CD14-positive monocyte (primary cell): ENCODE measurements at places on chromosomes 6 and 20. TPM values are rescaled to one million over a fixed set of nuclear protein-coding genes. Genes with fewer than 3 reads are reported as not detected.
A peak's percentile ranks its signal among the peaks of the same experiment; 100 is the strongest.

The GPR6 gene
- not detected for polyA plus RNA-seq

The TINAG gene
- polyA plus RNA-seq = not detected

The ELOVL2 gene
- polyA plus RNA-seq = not detected

The SRSF12 gene
- not detected in 2 replicates for polyA plus RNA-seq

The HMGCLL1 gene
- polyA plus RNA-seq = not detected

The RBBP8NL gene
- polyA plus RNA-seq = not detected in 2 replicates

The SNAI1 gene
- 53.2 and 181 TPM in 2 replicates for polyA plus RNA-seq

- H3K4me1 ChIP-seq = no peaks in the 10 kb centered on the region
- H3K4me3 ChIP-seq = no peak overlapping the region
- no peaks in the 10 kb centered on the region for H3K36me3 ChIP-seq
- no peak overlapping the region for H3K27ac ChIP-seq
- DNase-seq = no peak
- H3K27me3 ChIP-seq = no peaks in the 10 kb centered on the region
These were observed 631.1 kb downstream of the PKHD1 start for GRCh38 chr6:51456282-51456681.

GRCh38 chr6:35573495-35574110 is 60.9 kb upstream of the TULP1 start:
- no peaks in the 10 kb centered on the region for H3K27me3 ChIP-seq
- no peak for DNase-seq
- peaks cover 54% of the 10 kb centered on the region for H3K36me3 ChIP-seq
- H3K4me1 ChIP-seq = no peaks in the 10 kb centered on the region
- H3K27ac ChIP-seq = no peak overlapping the region

- DNase-seq = no peak
- H3K27me3 ChIP-seq = no peaks in the 10 kb centered on the region
- peaks cover 20% of the 10 kb centered on the region for H3K4me1 ChIP-seq
- H3K36me3 ChIP-seq = no peaks in the 10 kb centered on the region
- no peak overlapping the region for H3K27ac ChIP-seq
- no peak overlapping the region for H3K4me3 ChIP-seq
These were observed 80.5 kb upstream of the SYNDIG1 start for GRCh38 chr20:24388828-24389380.

GRCh38 chr6:83068616-83069015 is 1.1 kb downstream of the DOP1A start:
- no peak for DNase-seq
- peak overlapping the region; percentile 83 for H3K27ac ChIP-seq
- H3K27me3 ChIP-seq = no peaks in the 10 kb centered on the region
- peak overlapping the region; percentile 88 for H3K4me3 ChIP-seq
- no peaks in the 10 kb centered on the region for H3K36me3 ChIP-seq

DNA sequence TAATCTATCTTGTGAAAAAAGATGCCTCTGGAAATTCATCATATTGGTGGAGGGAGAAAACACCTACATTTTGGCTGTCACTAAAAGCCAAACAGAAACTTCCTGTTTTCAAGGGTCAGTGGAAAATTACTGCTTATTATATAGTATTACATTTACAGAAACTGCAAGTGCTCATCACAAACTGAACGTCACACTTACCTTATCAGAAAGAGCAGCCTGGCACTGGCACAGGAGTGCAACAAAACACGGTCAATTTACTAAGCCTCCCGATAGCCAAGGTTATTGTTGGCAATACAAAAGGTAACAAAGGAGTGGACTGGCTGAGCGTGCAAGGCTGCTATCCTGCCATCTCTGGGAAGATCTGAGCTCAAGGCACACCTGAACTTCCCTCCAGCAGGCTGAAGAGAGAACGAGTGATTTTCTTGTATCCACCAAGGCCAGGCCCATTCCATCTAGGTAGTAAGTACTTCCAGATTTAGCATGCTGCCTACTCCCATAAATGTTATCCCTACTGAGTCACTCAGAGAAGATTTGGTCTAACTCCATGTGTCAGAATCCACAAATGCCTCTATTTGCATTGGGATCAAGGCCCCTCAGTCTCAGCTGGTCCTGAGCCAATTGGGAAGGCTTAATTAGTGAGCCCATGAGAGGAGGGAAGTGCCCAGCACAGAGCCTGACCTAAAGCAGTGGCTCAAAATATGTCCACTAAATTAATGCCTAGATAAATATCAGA is 399.8 kb downstream of the BTBD9 start:
- no peak overlapping the region for H3K4me3 ChIP-seq
- no peaks in the 10 kb centered on the region for H3K27me3 ChIP-seq
- no peak for DNase-seq

- no peaks in the 10 kb centered on the region for H3K36me3 ChIP-seq
- H3K4me1 ChIP-seq = no peaks in the 10 kb centered on the region
- H3K27me3 ChIP-seq = no peaks in the 10 kb centered on the region
- H3K4me3 ChIP-seq = no peak overlapping the region
- no peak for DNase-seq
These were observed 741.3 kb downstream of the DOK5 start for GRCh38 chr20:55216525-55217242.

GRCh38 chr20:3937618-3938017 is 48.4 kb downstream of the PANK2 start:
- H3K27ac ChIP-seq = no peak overlapping the region
- peaks cover 68% of the 10 kb centered on the region for H3K36me3 ChIP-seq
- H3K4me1 ChIP-seq = peaks cover 17% of the 10 kb centered on the region

DNA sequence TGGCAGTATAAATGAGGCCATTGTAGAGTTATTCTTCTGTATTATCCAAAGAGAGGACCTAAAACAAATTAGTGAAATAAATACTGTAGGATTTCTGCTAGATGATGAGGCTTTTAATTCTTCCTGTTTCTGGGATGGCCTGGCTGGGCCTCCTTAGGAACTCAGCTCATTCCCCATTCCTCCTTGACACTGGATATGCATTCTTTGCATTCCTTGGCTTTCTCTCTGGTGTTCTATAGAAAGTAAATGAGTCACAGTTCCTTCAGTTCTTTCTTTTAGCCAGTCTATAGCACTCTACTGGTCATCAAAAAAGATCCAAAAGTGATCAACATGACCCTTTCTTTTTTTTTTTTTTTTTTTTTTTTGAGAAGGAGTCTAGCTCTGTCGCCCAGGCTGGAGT is 8.6 kb downstream of the OR10C1 start:
- no peaks in the 10 kb centered on the region for H3K4me1 ChIP-seq
- no peak for DNase-seq
- no peak overlapping the region for H3K4me3 ChIP-seq
- H3K27me3 ChIP-seq = no peaks in the 10 kb centered on the region
- H3K27ac ChIP-seq = no peak overlapping the region

GRCh38 chr6:168525114-168525513 is 84.1 kb downstream of the SMOC2 start:
- no peak overlapping the region for H3K4me3 ChIP-seq
- H3K36me3 ChIP-seq = no peaks in the 10 kb centered on the region
- H3K4me1 ChIP-seq = no peaks in the 10 kb centered on the region
- DNase-seq = no peak
- H3K27me3 ChIP-seq = no peaks in the 10 kb centered on the region
- no peak overlapping the region for H3K27ac ChIP-seq

- DNase-seq = no peak
- no peak overlapping the region for H3K4me3 ChIP-seq
- no peaks in the 10 kb centered on the region for H3K36me3 ChIP-seq
- no peaks in the 10 kb centered on the region for H3K27me3 ChIP-seq
- H3K27ac ChIP-seq = no peak overlapping the region
- H3K4me1 ChIP-seq = no peaks in the 10 kb centered on the region
These were observed 8.0 kb upstream of the TSHZ2 start for GRCh38 chr20:52964131-52964530.

DNA sequence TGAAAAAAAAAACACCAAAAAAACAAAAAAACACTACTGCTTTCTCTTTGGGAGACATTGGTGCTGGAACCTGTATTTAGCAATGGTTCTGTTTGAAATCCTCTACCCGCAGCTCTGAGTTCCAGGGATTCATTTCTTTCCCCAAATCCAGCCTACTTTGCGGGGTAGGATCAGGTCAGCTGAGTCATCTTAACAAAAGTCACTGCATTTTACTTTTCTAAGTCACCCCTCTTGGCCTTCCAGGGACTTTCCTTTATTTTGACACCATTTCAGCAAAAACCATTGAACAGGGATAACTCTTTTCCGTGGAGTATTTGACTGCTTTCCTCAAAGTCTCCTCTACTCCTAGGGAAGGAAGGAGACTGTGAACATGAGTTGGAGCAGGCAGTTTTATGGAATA is 837.6 kb downstream of the MAFB start:
- H3K4me1 ChIP-seq = no peaks in the 10 kb centered on the region
- H3K27me3 ChIP-seq = no peaks in the 10 kb centered on the region
- no peak for DNase-seq
- no peaks in the 10 kb centered on the region for H3K36me3 ChIP-seq

GRCh38 chr20:62830821-62831220 is 14.0 kb downstream of the COL9A3 start:
- peak; percentile 2 for DNase-seq
- H3K4me3 ChIP-seq = no peak overlapping the region
- H3K36me3 ChIP-seq = no peaks in the 10 kb centered on the region
- H3K27me3 ChIP-seq = no peaks in the 10 kb centered on the region

GRCh38 chr6:30613251-30614043 is 3.6 kb downstream of the PPP1R10 start:
- peaks cover 42% of the 10 kb centered on the region for H3K36me3 ChIP-seq
- peak overlapping the region; percentile 100 for H3K4me3 ChIP-seq
- H3K4me1 ChIP-seq = peaks cover 24% of the 10 kb centered on the region
- H3K27ac ChIP-seq = peak overlapping the region; percentile 99
- H3K27me3 ChIP-seq = no peaks in the 10 kb centered on the region

GRCh38 chr6:31158863-31159855 is 770 bp downstream of the TCF19 start:
- peak overlapping the region; percentile 56 for H3K27ac ChIP-seq
- peak overlapping the region; percentile 92 for H3K4me3 ChIP-seq
- DNase-seq = no peak
- H3K36me3 ChIP-seq = peaks cover 27% of the 10 kb centered on the region

- no peaks in the 10 kb centered on the region for H3K36me3 ChIP-seq
- no peak overlapping the region for H3K4me3 ChIP-seq
- H3K4me1 ChIP-seq = no peaks in the 10 kb centered on the region
These were observed 122.2 kb downstream of the RFPL4B start for GRCh38 chr6:112469306-112469705.

GRCh38 chr6:142322504-142323198 is 20.8 kb downstream of the ADGRG6 start:
- no peaks in the 10 kb centered on the region for H3K4me1 ChIP-seq
- no peaks in the 10 kb centered on the region for H3K27me3 ChIP-seq
- H3K36me3 ChIP-seq = no peaks in the 10 kb centered on the region
- no peak overlapping the region for H3K27ac ChIP-seq

DNA sequence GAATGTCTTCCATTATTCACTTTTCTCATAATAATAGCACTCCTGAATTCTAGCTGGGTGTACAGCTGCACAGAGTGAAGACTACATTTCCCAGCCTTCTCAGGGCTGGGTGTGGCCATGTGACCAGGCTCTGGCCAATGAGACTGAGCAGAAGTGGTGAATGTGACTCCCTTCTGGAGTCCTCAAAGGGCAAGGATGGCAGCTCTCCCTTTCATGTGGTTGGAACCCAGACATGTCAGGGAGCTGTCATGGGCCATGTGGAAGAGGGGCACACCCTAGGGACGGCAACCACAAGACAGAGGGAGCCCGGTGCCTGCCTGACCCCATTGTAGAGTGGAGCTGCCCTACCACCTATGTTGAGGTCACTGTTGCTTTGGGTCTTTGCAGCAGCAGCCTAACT is 312.8 kb upstream of the SULF2 start:
- H3K4me3 ChIP-seq = no peak overlapping the region
- no peaks in the 10 kb centered on the region for H3K4me1 ChIP-seq
- no peaks in the 10 kb centered on the region for H3K27me3 ChIP-seq
- no peaks in the 10 kb centered on the region for H3K36me3 ChIP-seq
- no peak overlapping the region for H3K27ac ChIP-seq

DNA sequence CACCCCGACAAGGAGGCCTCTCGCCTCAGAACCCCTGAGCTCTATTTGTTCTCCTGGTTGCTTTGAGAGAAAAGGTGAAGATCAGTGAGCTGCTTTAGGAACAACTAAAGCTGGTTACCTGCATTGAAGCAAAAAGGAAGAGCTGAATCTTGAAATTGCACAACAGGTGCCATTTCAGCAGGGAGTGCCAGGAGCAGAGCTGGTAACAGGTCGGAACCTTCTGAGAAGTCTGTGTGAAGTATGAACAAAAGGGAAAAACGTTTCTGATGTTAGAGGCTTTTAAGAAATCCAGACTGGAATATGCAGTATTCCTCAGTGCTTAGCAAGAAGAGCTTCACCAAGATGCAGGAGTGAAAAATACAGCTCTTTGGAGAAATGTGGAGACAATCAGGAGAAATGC is 164.0 kb downstream of the TMEM242 start:
- no peak overlapping the region for H3K27ac ChIP-seq
- H3K27me3 ChIP-seq = no peaks in the 10 kb centered on the region
- H3K36me3 ChIP-seq = peaks cover 65% of the 10 kb centered on the region
- DNase-seq = no peak

DNA sequence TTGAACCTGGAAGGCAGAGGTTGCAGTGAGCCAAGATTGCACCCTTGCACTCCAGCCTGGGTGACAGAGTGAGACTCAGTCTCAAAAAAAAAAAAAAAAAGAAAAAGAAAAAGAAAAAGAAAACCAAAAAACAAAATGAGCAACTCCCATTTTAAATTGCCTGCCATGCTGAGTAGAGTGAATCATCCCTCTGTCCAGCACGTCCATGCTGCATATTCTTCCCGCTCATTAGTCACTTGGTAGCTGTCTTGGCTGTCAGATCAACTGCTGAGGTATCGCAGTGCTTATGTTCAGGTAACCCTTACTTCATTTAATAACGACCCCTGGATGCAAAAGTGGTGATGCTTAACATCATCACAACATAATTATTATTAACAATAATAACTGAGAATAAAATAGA is 72.6 kb upstream of the RNF24 start:
- H3K36me3 ChIP-seq = no peaks in the 10 kb centered on the region
- H3K4me1 ChIP-seq = peaks cover 75% of the 10 kb centered on the region
- H3K27me3 ChIP-seq = no peaks in the 10 kb centered on the region
- no peak overlapping the region for H3K27ac ChIP-seq
- no peak overlapping the region for H3K4me3 ChIP-seq
- peak; percentile 33 for DNase-seq

GRCh38 chr20:34922654-34923381 is 32.8 kb downstream of the GSS start:
- peaks cover 89% of the 10 kb centered on the region for H3K36me3 ChIP-seq
- H3K27me3 ChIP-seq = no peaks in the 10 kb centered on the region
- no peak overlapping the region for H3K4me3 ChIP-seq
- no peak for DNase-seq
- H3K4me1 ChIP-seq = no peaks in the 10 kb centered on the region

GRCh38 chr6:166825553-166826145 is 130.7 kb downstream of the RNASET2 start:
- DNase-seq = no peak
- no peaks in the 10 kb centered on the region for H3K36me3 ChIP-seq
- no peaks in the 10 kb centered on the region for H3K27me3 ChIP-seq
- H3K4me1 ChIP-seq = peaks cover 12% of the 10 kb centered on the region
- no peak overlapping the region for H3K27ac ChIP-seq
- no peak overlapping the region for H3K4me3 ChIP-seq

- no peaks in the 10 kb centered on the region for H3K36me3 ChIP-seq
- H3K27me3 ChIP-seq = no peaks in the 10 kb centered on the region
- DNase-seq = no peak
- H3K4me3 ChIP-seq = no peak overlapping the region
- no peak overlapping the region for H3K27ac ChIP-seq
These were observed 83.2 kb downstream of the MANEA start for GRCh38 chr6:95660544-95660943.

GRCh38 chr20:46135856-46136633 is 17.9 kb downstream of the CD40 start:
- no peaks in the 10 kb centered on the region for H3K36me3 ChIP-seq
- H3K4me3 ChIP-seq = no peak overlapping the region
- no peaks in the 10 kb centered on the region for H3K4me1 ChIP-seq
